ENCODE measurements at places on chromosomes 1 and 21. TPM values are rescaled to one million over a fixed set of nuclear protein-coding genes. Genes with fewer than 3 reads are reported as not detected.

DNA sequence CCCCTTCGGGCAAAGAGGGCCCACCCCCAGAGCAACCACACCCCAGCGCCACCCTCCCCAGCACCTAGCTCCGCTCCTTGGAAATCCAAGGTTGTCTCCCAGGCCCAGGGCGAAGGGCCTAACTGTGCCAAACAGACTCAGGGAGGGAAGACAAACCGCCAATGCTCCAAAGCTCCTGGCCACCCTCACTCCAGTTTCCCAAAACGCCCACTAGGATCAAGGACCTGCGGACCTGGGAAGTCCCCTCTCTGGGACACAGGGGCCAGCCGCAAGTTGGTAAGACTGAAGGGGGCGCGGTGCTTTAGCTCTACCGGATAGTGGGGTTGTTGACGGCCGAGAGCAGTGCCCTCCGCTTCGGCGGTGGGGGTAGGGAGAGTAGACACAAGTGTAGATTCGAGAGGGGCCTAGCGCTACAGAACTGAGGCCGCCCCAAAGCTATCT lies 581 bp downstream of the IRF6 start:
- no peaks in the 10 kb centered on the region for H3K36me3 ChIP-seq
- no peak for DNase-seq
- H3K4me1 ChIP-seq: peaks cover 11% of the 10 kb centered on the region
- H3K27ac ChIP-seq: no peak overlapping the region
- H3K27me3 ChIP-seq: peaks cover 11% of the 10 kb centered on the region
- H3K4me3 ChIP-seq: no peak overlapping the region

- H3K27me3 ChIP-seq: peaks cover 100% of the 10 kb centered on the region
- no peaks in the 10 kb centered on the region for H3K36me3 ChIP-seq
- DNase-seq: no peak
- no peak overlapping the region for H3K27ac ChIP-seq
Measured at GRCh38 chr1:50424045-50424883, 1.0 kb upstream of the DMRTA2 start.

DNA sequence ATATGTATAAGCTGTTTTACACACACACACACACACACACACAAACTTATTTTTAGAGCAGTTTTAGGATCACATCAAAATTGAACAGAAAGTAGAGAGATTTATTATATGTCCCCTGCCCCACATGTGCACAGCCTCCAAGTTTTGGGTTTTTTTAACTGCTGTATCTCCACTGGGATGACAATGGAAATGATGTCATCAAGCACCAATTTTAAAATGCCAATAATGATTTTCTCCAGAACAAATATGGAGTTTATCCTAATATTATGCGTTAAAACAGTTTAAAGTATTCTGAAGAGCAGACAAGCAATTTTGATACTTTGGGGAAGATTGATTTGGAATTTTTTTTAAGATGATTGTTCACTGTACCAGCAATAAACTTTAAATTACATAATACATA lies 56.7 kb downstream of the GFI1 start:
- no peak overlapping the region for H3K4me3 ChIP-seq
- H3K27ac ChIP-seq: no peak overlapping the region
- DNase-seq: no peak

- DNase-seq: no peak
- no peaks in the 10 kb centered on the region for H3K36me3 ChIP-seq
- H3K4me1 ChIP-seq: peaks cover 22% of the 10 kb centered on the region
- no peaks in the 10 kb centered on the region for H3K27me3 ChIP-seq
Measured at GRCh38 chr1:10613861-10614260, 139.1 kb downstream of the PEX14 start.

- H3K36me3 ChIP-seq: no peaks in the 10 kb centered on the region
- H3K4me1 ChIP-seq: peaks cover 42% of the 10 kb centered on the region
- DNase-seq: no peak
- H3K27me3 ChIP-seq: no peaks in the 10 kb centered on the region
- H3K27ac ChIP-seq: peak overlapping the region; percentile 71
Measured at GRCh38 chr1:8510041-8510823, 192.3 kb downstream of the SLC45A1 start.

- H3K27ac ChIP-seq: peak overlapping the region; percentile 93
- peak overlapping the region; percentile 91 for H3K4me3 ChIP-seq
- no peaks in the 10 kb centered on the region for H3K36me3 ChIP-seq
- H3K27me3 ChIP-seq: no peaks in the 10 kb centered on the region
- peak; percentile 16 for DNase-seq
Measured at GRCh38 chr1:94418664-94419655, 771 bp downstream of the ABCD3 start.

- H3K27me3 ChIP-seq: no peaks in the 10 kb centered on the region
- no peak for DNase-seq
- no peaks in the 10 kb centered on the region for H3K36me3 ChIP-seq
- H3K4me1 ChIP-seq: no peaks in the 10 kb centered on the region
- no peak overlapping the region for H3K4me3 ChIP-seq
Measured at GRCh38 chr1:86504895-86505563, 36.3 kb downstream of the CLCA1 start.

DNA sequence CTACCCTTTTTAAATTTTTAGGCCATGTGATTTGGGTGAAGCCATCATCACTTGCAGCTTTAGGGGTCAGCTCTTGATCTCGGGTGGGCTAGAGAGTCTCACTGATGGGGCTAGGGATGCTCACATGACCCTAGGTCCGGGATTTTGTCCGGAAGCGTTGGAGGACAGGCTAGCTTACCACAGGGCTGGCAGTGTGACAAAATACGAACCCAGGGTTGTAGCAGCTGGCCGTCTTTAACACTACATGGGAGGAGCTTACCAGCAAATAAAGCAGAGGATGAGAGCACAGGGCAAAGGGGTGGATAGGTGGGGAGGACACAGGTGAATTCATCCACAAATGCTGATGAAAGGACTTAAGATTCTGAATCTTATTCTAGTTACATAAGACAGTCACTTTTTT lies 21.9 kb downstream of the GPR161 start:
- H3K4me1 ChIP-seq: no peaks in the 10 kb centered on the region
- no peak for DNase-seq
- no peaks in the 10 kb centered on the region for H3K36me3 ChIP-seq
- no peaks in the 10 kb centered on the region for H3K27me3 ChIP-seq
- H3K4me3 ChIP-seq: no peak overlapping the region

DNA sequence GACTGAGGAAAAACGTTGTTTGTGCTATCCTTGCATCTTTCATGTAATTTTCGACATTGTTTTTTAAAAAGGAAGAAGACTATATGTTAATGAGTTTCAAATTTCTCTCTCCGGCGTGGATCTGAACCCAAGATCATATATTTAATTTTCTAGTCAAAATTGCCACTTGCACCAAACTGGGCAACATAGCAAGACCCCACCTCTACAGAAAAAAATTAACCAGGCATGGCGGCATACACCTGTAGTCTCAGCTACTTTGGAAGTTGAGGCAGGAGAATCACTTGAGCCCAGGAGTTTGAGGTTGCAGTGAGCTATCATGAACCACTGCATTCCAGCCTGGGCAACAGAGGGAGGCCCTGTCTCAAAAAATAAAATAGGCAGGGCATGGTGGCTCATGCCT lies 16.5 kb upstream of the RABGAP1L start:
- H3K4me1 ChIP-seq: no peaks in the 10 kb centered on the region
- no peak for DNase-seq
- H3K36me3 ChIP-seq: no peaks in the 10 kb centered on the region
- H3K27me3 ChIP-seq: no peaks in the 10 kb centered on the region
- H3K4me3 ChIP-seq: no peak overlapping the region

DNA sequence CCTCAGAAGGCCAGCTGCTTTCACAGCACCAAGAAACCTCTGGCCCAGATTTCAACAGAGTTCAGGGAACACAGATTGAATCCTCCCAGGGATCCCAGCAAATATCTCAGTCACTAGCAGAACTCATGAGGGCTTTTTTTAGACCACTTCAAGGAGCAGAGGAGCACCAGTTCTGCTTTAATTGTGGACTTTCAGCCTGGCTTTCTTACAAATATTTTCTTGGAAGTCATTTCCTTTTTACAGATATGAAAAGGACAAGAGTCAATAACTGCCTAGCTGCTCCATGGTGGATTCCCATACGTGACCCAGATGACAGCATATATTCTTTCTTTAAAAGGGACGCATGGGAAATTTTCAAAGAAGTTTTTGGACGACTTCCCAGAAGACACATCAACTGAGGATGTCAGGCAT lies 6.4 kb upstream of the LRRC8B start:
- no peak overlapping the region for H3K4me3 ChIP-seq
- H3K27me3 ChIP-seq: no peaks in the 10 kb centered on the region
- H3K27ac ChIP-seq: peak overlapping the region; percentile 17
- H3K36me3 ChIP-seq: no peaks in the 10 kb centered on the region

DNA sequence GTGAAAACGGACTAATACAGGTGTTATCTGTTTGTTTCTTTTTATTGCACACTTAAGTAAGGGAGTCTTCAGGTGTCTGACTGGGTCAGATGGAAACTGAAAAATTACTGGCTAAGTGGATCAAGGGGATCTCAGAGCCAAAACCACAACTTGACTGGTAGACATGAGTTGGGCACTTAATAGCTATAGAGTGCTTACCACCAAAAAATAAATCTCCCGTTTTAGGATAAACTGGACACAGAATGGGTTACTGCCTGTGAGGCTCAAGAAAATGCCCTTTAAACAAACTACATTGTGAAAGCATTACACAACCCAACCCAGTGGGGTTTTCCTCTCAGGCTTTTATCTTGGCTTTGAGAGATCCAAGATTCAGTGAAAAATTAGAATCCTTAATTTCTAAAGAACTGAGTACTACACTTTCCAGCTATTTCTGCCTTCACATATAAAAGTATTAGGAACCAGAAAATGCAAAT lies 134.0 kb upstream of the LYPLAL1 start:
- H3K27me3 ChIP-seq: no peaks in the 10 kb centered on the region
- no peak overlapping the region for H3K4me3 ChIP-seq
- H3K36me3 ChIP-seq: no peaks in the 10 kb centered on the region
- DNase-seq: no peak
- H3K4me1 ChIP-seq: no peaks in the 10 kb centered on the region
- no peak overlapping the region for H3K27ac ChIP-seq

DNA sequence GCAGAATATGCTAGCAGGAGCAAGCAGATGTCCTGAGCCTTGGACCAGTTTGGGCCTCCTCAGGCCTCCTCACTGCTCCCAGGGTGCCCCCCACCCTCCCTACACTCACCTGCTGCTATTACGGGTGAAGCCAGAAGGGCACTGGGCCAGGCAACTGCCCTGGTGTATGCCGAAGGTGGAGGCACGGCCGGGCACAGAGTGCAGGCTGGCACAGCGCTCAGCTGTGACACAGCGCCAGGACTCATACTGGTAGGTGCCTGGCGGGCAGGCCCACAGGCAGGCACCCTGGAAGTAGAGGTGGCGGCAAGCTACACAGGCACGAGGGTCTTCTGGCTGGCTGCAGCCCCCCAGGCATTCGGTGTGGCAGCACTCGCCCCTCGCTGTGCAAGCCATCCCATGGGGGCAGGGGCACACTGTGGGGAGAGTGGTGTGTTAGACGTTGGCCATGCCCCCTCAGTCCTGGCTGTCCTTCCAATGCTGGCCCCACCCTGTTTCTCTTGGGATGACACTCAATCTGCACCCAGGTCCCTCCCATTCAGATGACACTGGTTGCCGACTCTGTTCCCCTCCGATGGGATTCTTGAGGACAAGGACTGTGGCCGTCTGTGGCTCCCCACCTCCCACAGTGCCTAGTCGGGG lies 7.0 kb downstream of the INSRR start:
- no peaks in the 10 kb centered on the region for H3K4me1 ChIP-seq
- no peaks in the 10 kb centered on the region for H3K36me3 ChIP-seq
- H3K27ac ChIP-seq: peak overlapping the region; percentile 31
- DNase-seq: no peak
- H3K27me3 ChIP-seq: no peaks in the 10 kb centered on the region

- peak overlapping the region; percentile 16 for H3K27ac ChIP-seq
- H3K4me1 ChIP-seq: peaks cover 73% of the 10 kb centered on the region
- DNase-seq: no peak
- H3K36me3 ChIP-seq: no peaks in the 10 kb centered on the region
- H3K4me3 ChIP-seq: no peak overlapping the region
- H3K27me3 ChIP-seq: no peaks in the 10 kb centered on the region
Measured at GRCh38 chr1:51693419-51694155, 76.7 kb downstream of the OSBPL9 start.

GRCh38 chr1:209880031-209880430 lies 52.3 kb downstream of the UTP25 start:
- no peak for DNase-seq
- H3K27ac ChIP-seq: no peak overlapping the region
- H3K4me3 ChIP-seq: no peak overlapping the region
- no peaks in the 10 kb centered on the region for H3K36me3 ChIP-seq

DNA sequence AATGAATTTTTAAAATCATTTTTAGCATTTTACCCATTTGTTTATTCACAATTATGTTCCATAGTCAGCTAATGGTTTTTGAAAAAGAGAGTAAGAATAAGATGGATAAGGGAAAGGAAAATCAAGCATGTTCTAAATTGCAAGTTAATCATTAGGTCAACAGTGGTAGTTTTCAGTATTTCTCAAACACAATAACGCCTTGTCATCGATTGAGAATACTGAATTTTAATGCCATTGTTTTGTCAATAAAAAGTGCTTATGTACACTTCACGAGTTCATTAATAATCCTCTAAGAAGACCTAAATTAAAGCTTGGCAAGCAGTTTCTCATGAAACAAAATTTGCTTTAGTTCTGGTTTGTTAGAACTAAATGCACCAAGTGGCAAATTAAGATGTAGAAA lies 100.3 kb downstream of the RERE start:
- peaks cover 23% of the 10 kb centered on the region for H3K4me1 ChIP-seq
- no peaks in the 10 kb centered on the region for H3K36me3 ChIP-seq
- H3K4me3 ChIP-seq: no peak overlapping the region
- H3K27ac ChIP-seq: no peak overlapping the region
- no peaks in the 10 kb centered on the region for H3K27me3 ChIP-seq

GRCh38 chr1:186689376-186689775 lies 9.2 kb upstream of the PTGS2 start:
- H3K4me1 ChIP-seq: no peaks in the 10 kb centered on the region
- no peak overlapping the region for H3K27ac ChIP-seq
- DNase-seq: no peak
- no peaks in the 10 kb centered on the region for H3K27me3 ChIP-seq

- H3K27me3 ChIP-seq: no peaks in the 10 kb centered on the region
- H3K4me1 ChIP-seq: no peaks in the 10 kb centered on the region
- H3K27ac ChIP-seq: no peak overlapping the region
- H3K36me3 ChIP-seq: no peaks in the 10 kb centered on the region
Measured at GRCh38 chr1:117312453-117313138, 54.7 kb upstream of the MAN1A2 start.

- peak overlapping the region; percentile 28 for H3K4me3 ChIP-seq
- H3K4me1 ChIP-seq: no peaks in the 10 kb centered on the region
- no peaks in the 10 kb centered on the region for H3K27me3 ChIP-seq
- H3K36me3 ChIP-seq: no peaks in the 10 kb centered on the region
- no peak for DNase-seq
Measured at GRCh38 chr21:41369105-41369919, 7.5 kb downstream of the MX2 start.

GRCh38 chr1:230737622-230738262 lies 9.4 kb upstream of the CAPN9 start:
- no peak overlapping the region for H3K27ac ChIP-seq
- no peaks in the 10 kb centered on the region for H3K36me3 ChIP-seq
- no peak overlapping the region for H3K4me3 ChIP-seq
- H3K27me3 ChIP-seq: no peaks in the 10 kb centered on the region
- no peak for DNase-seq
- no peaks in the 10 kb centered on the region for H3K4me1 ChIP-seq

The RAB7B gene
- 0.62 TPM for total RNA-seq

The FNBP1L gene
- total RNA-seq: 16.0 TPM

The TSPAN1 gene
- total RNA-seq: 9.0 TPM

The PDE4B gene
- total RNA-seq: 7.2 TPM

The ETV3L gene
- total RNA-seq: not detected

The NES gene
- total RNA-seq: 13.7 TPM

The ANGPTL3 gene
- 0.71 TPM for total RNA-seq

The DMBX1 gene
- not detected for total RNA-seq

The NR1I3 gene
- not detected for total RNA-seq

The DRAXIN gene
- total RNA-seq: not detected
